ENCODE measurements at places on chromosomes 6 and 20.

DNA sequence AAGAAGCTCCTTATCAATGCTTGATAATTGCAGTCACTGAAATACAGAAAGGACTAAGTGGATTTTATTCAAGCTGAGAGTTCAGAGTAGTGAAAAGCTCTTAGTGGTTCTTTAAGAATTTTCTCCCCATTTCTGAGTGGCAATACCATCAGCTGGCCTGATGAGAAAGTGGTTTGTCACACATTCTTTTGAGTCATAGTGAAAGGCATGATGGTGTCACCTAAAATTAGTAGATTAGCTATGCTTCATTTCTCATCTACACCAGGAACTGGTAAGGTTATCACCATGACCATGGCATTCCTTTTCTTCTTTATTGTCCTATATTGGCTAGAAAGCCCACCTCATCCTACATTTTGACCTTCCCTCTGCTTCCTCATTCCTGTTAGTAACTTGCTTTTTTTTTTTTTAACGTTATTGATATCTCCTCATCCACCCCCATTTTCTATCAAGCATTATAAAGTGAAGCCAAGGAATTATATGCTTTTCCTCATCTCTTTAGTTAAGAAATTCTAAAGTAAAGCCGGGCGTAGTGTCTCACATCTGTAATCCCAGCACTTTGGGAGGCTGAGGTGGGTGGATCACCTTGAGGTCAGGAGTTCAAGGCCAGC lies 67.4 kb upstream of the LOC128125822 start:
- H3K4me3 ChIP-seq = no peak overlapping the region
- H3K27ac ChIP-seq = no peak overlapping the region
- no peak for DNase-seq
- no peaks in the 10 kb centered on the region for H3K36me3 ChIP-seq
- H3K4me1 ChIP-seq = no peaks in the 10 kb centered on the region

- no peak for DNase-seq
- peaks cover 5% of the 10 kb centered on the region for H3K36me3 ChIP-seq
- peaks cover 6% of the 10 kb centered on the region for H3K27me3 ChIP-seq
- H3K4me1 ChIP-seq = peaks cover 64% of the 10 kb centered on the region
- H3K4me3 ChIP-seq = no peak overlapping the region
These were observed 110.0 kb upstream of the SLC22A23 start for GRCh38 chr6:3566812-3567211.

DNA sequence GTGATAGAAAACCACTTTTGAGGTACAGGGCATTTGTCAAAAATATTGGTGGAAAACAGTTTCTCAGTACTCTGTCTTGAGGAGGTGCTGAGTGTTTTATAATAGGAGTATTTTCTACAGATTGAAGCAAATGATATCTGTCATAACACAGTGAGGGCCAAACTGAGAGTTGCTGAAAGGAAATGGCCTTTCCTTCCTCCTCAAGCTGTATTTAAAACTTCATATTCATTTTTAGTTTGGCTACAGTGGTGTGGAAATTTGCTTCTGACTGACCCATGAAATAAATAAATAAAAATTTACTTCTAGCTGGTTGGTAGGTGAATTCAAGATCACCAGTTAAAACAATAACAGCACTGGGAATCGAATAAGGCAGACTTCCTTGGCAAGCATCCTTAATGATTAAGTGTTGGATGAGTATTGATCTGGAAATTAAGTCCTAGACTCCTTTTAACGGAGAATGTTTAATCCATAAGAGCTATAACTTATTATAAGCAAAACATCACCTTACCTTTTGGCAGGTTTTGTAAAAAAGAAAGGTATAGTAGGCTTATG lies 828.6 kb upstream of the CITED2 start:
- no peaks in the 10 kb centered on the region for H3K27me3 ChIP-seq
- H3K4me3 ChIP-seq = no peak overlapping the region
- DNase-seq = no peak
- no peaks in the 10 kb centered on the region for H3K4me1 ChIP-seq
- no peak overlapping the region for H3K27ac ChIP-seq

DNA sequence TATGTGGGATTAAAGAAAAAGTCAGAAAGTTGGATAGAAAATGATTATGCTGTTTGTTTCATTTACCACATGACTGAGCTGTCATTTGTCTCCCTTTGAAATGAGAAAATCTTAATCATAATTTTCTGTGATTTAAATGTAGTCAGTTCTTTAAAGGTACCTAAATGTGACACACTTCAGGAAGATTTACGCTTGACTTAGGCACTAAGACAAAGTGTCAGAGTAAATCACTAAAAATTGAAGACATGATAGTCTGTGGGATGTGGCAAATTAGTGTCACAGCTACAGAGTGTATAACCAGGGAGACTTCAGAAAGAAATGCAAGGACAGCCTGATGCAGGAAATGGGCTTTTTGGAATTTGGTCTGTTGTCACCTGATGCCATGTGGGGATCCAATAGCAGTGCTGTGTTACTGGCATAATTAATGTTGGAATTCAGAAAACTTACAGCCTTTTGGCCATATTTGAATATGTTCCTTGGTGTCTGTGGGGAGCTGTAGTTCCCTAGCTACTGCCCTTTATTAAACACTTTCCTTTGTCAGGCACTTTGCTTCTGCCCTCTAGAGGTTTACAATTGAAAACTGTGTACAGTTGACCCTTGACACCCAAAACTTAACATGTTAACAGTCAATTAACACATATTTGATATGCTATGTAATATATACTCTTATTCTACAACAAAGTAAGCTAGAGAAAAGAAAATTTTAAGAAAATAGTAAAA lies 493.8 kb downstream of the UTRN start:
- no peaks in the 10 kb centered on the region for H3K36me3 ChIP-seq
- H3K27ac ChIP-seq = no peak overlapping the region
- no peak overlapping the region for H3K4me3 ChIP-seq
- no peaks in the 10 kb centered on the region for H3K27me3 ChIP-seq
- no peak for DNase-seq

GRCh38 chr20:15359056-15359455 lies 1021.6 kb upstream of the FLRT3 start:
- no peak overlapping the region for H3K4me3 ChIP-seq
- peaks cover 6% of the 10 kb centered on the region for H3K4me1 ChIP-seq
- no peak for DNase-seq
- H3K27ac ChIP-seq = no peak overlapping the region
- no peaks in the 10 kb centered on the region for H3K36me3 ChIP-seq

Data from glutamatergic neuron (in vitro differentiated cells).